IPS-NIHi11 (cell line): ENCODE measurements at places on chromosomes 2 and 18.

GRCh38 chr2:201880993-201881611 is 74.8 kb downstream of the CDK15 start:
- no peak for DNase-seq

GRCh38 chr2:187994464-187995331 is 297.0 kb upstream of the GULP1 start:
- DNase-seq = no peak

DNA sequence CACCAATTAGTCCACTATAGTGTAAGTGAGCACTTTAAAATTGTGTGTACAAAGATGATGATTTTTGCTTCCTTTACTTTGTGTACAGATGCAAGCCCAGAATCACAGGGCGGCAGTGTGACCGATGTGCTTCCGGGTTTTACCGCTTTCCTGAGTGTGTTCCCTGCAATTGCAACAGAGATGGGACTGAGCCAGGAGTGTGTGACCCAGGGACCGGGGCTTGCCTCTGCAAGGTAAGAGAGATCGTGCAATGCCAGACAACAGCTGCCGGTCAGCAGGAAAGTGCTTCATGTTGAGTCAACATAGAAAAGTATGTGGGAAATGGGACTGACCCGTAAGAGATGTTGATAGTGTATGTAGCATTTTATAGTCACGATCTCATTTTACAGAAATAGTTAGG is 156.8 kb upstream of the TTC39C start:
- no peak for DNase-seq

- DNase-seq = no peak
Observed at GRCh38 chr2:218406949-218407618, 7.4 kb downstream of the CTDSP1 start.

DNA sequence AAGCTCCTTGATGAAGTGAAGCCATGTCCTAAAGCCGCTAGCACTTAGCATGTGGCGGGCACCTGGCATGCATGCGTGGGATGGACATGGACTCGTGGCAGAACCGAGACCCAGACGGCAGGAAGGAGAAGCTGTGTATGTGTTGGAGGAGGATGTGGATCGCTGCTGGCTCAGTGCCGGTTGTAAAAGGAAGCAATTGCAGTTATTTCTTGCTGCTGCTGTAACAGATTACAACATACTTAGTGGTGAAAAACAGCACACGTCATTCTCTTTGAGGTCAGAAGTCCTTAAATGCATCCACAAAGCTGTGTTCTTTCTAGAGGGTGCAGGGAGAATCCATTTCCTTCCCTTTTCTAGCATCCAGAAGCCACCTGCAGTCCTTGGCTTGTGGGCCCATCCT is 74.6 kb downstream of the AGAP1 start:
- no peak for DNase-seq

- DNase-seq = no peak
Observed at GRCh38 chr2:24454294-24454693, 36.8 kb upstream of the NCOA1 start.
